ENCODE measurements at places on chromosomes 4 and X. TPM values are rescaled to one million over a fixed set of nuclear protein-coding genes. Genes with fewer than 3 reads are reported as not detected.

The CDK16 gene
- polyA plus RNA-seq: 89.1 TPM

The INTU gene
- 2.6 TPM for polyA plus RNA-seq

The HTRA3 gene
- 6.5 TPM for polyA plus RNA-seq

DNA sequence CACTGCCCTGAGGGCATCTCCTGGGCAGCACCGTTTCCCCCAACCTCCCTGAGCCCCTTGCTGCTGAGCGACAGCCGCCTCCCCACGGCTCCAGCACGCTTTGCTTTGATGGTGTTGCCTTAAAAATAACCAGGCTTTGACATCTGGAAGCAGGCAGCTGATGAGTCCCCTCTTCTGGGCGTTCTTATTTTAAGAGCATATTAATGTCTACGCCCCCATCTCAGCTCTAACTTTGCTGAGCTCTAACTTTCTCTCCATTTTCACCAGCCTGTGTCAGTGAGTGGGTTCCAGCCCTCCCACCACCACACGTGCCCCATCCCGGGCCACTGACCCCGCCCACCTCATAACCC is 70.2 kb downstream of the ADRA2C start:
- DNase-seq: no peak

DNA sequence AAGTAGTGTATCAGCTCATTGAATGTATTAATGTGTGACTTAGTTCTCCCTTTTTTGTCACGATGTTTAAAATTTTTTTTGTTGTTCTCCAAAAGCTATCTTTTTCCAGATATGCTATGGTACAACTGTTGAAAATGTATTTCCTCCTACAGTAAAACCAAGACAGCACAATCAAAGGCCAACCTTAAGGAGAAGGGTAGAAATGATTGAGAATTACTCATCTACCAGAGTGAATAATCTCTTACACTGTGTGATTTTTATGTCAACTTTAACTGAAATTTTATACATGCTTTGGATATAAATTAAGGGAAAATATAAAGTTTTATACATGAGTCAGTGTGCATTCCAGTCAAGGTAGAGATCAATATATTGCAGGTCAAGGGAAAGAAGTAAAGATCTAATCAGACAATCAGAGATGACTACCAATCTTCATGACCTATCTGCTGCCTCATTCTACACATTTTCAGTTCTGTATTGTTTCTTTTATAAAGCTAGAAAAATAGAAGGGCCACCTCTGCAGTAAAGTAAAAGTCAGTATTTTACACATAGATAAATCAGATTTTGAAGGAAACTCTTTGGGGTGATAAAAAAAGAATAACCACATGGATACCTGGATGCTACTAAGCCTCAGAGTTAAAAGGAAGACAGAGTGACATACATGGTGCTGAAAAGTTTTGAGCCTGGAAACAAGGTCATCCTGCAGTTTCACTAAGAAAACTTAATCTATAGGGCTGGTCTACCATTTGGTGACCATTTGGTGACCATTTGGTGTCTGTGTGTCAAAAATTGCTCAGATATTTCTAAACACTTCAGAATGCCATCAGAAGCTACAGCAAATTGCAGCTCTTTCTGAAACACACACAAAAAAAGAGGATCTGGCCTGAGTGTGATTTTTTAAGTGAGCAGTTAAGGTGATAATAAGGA is 1.6 kb downstream of the FAM13A start:
- DNase-seq: peak; percentile 11

All from kidney (tissue), 22 donors.